ENCODE measurements at places on chromosomes 5 and 9.

DNA sequence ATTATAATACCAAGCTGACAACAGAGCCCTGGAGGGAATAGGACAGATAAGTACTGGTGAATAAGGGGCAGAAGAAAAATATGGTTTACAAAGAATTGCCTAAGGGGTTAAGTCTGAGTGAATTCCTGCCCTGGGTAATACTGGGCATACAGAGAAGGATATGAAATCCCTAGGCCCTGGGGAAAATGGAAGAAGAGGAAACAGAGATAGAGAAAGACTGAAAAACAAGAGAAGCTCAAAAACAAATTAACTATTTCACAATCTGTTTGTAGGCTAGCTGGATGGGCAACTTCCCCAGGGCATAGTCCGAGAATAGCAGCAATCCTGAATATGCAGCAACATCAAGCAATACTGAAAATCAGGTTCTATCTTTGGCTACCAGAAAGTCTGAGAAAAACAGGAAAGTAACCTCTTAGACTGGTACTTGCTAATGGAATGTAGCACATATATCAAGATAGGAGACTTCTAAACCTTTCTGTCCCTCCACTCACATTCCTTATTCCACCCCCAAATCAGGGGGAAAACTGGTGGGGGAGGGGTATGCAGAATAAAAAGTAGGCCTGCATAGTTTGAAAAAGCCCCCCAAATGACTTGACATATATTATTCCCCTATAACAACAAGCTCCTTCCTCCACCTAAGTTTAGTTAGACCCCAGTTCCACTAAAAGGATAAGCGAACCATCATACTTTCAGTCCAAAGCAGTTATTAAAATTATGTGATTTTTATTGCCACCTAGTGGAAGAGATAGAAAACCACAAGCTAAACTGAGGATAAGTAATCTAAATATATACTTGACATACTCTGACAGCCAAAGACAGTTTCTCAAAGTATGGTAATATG is 20.6 kb downstream of the SLC38A9 start:
- no peak for DNase-seq

- DNase-seq = no peak
Observed at GRCh38 chr9:136535070-136535469, 10.8 kb downstream of the NOTCH1 start.

- no peak for DNase-seq
Observed at GRCh38 chr5:145793574-145793973, 41.6 kb downstream of the PRELID2 start.

- DNase-seq = no peak
Observed at GRCh38 chr9:96484521-96484931, 34.6 kb downstream of the HABP4 start.

- DNase-seq = no peak
Observed at GRCh38 chr9:122201641-122202040, 27.1 kb downstream of the LHX6 start.

GRCh38 chr5:58024151-58024550 is 435.7 kb downstream of the PLK2 start:
- no peak for DNase-seq

DNA sequence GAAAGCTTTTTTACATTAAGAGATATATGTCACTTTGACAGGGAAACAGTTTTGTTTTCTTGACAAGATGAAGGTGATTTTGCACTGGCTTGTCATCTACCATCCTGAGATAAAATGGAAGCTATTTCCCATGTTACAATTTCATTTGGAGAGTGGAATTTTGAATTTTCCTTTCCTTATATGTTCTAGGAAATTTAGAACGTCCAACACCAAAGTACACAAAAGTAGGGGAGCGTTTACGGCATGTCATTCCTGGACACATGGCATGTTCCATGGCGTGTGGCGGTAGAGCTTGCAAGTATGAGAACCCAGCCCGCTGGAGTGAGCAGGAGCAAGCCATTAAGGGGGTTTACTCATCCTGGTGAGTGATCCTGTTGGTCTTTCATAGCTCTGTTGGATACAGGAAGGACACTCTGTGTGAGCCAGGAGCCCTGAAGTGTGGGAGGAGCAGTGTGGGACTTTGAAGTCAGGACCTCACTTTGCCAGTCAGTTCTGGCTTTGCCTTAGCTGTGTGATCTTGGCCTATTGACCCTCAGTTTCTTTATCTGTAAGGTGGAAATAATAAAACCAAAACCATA is 887 bp downstream of the PTPDC1 start:
- DNase-seq = no peak

DNA sequence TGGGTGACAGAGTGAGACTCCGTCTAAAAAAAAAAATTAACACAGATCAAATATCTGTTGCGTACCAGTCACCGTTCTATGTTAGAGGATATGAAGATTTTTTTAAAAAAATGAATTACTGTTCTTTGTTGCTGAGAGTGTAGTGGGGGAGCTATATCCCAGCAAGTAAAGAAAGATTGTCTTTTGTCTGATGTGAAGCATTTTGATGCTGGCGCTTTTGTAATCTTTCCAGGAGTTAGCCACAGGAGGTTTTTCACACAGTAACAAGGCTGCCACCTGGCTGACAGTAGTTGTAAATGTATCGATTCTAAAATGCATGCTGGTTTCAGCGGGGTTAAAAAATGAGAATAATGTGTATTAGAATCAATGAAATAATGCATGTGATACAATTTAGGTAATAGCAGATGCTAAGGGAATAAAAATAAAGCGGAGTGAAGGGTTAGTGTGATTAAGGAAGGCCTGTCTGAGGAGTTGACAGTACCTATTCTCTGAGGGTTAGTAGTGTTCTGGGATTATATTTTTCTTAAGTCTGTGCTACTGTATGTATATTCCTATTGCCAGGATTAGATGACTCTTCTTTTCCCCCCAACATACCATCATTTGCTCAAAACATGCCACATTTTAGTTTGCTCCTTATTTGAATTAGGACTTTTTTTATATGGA is 3.4 kb downstream of the LMNB1 start:
- DNase-seq = peak; percentile 61

GRCh38 chr5:111769541-111769940 is 12.5 kb upstream of the NREP start:
- no peak for DNase-seq

Data from femur (tissue), 1 donor.